ENCODE measurements at places on chromosomes 6 and 20.

DNA sequence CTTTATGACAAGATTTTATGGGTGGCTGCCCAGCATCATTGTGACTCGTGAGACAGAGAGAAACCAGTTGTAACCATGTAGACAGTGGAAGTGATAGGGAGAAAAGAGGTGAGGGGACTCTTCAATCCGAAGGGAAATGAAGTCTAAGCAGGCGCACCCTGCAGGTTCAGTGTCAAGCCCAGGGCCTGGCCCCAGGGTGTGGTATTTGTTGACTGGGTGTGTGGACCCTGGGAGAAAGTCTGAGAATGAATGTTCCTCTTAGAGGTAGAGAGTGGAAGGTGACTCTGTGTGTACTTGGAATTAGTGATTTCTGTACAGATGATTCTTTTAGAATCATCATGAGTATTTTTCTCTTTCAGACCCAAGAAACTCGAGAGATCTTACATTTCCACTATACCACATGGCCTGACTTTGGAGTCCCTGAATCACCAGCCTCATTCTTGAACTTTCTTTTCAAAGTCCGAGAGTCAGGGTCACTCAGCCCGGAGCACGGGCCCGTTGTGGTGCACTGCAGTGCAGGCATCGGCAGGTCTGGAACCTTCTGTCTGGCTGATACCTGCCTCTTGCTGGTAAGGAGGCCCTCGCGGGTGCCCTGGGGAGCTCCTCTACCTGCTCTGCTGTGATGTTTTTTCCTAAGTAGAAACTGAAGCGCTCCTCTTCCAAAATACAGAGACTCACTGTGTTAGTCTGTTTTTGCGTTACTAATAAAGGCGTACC lies 68.0 kb downstream of the PTPN1 start:
- DNase-seq: no peak

DNA sequence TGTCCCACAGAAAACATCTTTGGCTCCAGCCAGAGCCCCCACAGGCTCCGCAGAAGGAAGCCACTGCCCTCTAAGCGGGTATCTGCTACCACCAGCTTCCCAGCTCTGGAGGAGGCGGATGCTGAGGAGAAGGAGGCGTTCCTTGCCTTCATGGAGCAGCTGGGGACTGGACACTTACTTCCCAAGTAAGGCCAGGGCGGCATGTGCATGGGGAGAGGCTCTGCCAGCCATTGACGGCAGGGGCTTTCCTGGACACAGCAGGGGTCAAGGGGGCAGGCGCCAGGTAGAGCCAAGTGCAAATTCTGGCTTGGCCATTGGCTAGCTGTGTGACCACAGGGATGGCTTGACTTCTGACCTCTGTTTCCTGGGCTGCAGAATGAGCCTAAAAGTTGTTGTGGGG lies 17.8 kb downstream of the RAB44 start:
- DNase-seq: no peak

GRCh38 chr6:136790411-136791295 lies 1.6 kb downstream of the MAP3K5 start:
- no peak for DNase-seq

DNA sequence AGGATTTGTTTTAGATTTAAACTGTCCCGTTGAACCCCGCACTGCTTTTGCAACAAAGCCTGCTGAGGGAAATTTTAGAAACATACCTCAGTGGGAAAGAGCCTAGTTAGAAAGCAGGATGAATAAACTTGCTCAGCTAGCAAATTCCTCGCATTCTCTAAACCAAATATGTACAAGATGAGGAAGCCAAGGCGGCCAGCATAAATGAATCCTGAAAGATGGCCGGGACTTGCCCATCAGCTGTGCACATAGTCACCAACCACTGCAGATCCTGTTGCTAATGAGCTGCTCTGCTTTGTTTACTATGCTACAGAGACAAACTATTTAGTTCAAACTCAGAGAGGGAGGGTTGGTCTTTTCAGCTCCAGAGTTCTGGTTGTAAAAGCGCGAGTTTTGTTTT lies 49.0 kb downstream of the TMEM170B start:
- DNase-seq: no peak

DNA sequence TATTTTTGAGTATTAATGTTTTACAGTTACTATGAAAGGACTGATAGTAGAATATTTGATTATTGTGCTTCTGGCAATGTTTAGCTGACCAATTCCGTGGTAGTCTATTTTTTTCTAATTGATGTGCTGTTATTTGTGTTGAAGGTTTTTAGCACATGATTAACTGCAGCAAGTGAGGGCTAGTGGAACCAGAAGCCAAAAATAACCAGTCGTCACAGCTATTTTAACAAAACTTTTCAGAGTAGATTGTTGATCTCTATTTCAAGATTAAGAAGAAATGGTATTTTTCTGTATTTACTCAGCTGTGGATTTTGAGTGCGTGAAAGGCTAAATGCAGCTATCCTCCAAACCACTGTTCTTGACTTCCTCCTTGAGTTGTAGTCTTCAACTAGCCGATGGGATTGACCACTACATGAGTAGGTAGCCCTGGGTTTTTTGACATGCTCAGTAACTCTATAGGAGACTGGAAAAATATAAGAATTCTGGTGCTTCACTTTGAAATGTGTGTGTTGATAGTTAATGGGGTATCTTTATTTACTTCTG lies 258.0 kb downstream of the ZFAND3 start:
- no peak for DNase-seq

- DNase-seq: no peak
Measured at GRCh38 chr6:87196275-87196842, 41.0 kb downstream of the ZNF292 start.

DNA sequence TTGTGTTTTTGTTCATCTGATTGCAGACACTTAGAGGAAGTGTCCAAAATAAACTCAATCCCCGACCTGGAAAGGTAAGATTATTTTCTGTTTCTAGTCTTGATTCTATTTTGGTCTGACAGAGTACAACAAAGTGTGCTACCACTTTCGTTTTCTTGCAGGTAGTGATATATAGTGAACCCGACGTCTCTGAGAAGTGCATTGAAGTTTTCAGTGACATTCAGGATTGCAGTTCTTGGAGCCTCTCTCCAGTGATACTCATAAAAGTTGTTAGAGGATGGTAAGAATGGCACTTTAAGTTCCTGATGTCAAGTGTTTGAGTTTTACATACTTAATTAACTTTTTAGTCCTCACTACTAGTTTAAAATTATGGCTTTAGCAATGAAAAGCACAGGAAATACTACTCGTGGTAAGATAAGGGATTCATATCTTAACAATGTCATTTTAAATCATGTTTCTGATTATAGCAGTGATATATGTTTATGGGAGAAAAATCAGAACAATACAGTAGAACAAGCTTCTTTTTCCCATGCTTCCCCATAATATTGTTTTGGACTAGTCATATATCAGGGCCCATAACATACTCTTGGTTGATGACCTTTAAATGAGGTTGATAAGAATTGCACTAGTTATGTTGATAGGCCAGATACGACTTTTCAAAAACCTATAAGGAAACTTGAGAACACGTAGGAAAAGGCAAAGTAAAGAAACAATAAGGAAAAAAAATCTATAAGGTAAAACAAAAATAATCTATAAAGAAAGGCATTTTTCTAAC lies 104.0 kb downstream of the RTN4IP1 start:
- no peak for DNase-seq

DNA sequence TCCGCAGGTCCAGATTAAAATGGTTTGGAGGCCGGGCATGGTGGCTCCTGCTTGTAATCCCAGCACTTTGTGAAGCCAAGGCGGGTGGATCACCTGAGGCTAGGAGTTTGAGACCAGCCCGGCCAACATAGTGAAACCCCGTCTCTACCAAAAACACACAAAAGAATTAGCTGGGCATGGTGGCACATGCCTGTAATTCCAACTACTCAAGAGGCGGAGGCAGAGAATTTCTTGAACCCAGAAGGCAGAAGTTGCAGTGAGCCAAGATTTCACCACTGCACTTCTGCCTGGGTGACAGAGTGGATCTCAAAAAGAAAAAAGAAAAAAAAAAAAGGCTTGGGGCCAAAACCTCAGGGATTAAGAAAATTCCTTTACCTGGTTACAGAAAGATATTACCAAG lies 30.5 kb downstream of the C6orf15 start:
- DNase-seq: no peak

DNA sequence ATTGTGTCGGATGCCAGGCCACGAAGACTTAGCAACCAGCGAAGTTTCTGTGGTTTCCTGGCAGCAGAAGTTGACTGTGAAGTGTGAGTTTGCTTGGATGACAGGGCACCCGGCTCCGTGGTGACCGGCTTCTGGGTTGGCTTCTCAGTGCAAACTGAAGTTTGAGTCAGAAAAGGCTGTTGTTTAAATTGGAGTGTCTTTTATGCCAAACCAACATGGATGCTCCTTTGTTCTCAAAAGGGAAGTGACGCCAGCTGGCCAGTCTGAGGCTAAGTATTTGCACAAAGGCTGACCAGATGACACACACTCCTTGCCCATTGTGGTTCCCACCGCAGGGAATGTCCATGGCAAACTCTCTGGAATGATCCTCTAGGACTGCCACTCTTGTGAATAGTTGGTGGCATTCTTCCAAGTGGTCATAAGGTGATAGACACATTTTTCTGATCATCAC lies 164.8 kb upstream of the QKI start:
- DNase-seq: no peak

GRCh38 chr6:75931011-75931680 lies 141.3 kb downstream of the IMPG1 start:
- DNase-seq: no peak

GRCh38 chr6:133594652-133595110 lies 294.2 kb upstream of the TCF21 start:
- no peak for DNase-seq

All from stimulated activated CD8-positive, alpha-beta memory T cell treated with anti-CD3 and anti-CD28 coated beads, Interleukin-4, amount 100 ng/mL, for 1 hour (primary cell).